ENCODE measurements at places on chromosomes 4 and X.

- no peak for DNase-seq
These were observed 205.1 kb upstream of the EMCN start for GRCh38 chr4:100722866-100723459.

GRCh38 chr4:104128850-104129213 lies 365.9 kb downstream of the CXXC4 start:
- no peak for DNase-seq

GRCh38 chrX:103107836-103108235 lies 14.9 kb upstream of the NXF3 start:
- no peak for DNase-seq

DNA sequence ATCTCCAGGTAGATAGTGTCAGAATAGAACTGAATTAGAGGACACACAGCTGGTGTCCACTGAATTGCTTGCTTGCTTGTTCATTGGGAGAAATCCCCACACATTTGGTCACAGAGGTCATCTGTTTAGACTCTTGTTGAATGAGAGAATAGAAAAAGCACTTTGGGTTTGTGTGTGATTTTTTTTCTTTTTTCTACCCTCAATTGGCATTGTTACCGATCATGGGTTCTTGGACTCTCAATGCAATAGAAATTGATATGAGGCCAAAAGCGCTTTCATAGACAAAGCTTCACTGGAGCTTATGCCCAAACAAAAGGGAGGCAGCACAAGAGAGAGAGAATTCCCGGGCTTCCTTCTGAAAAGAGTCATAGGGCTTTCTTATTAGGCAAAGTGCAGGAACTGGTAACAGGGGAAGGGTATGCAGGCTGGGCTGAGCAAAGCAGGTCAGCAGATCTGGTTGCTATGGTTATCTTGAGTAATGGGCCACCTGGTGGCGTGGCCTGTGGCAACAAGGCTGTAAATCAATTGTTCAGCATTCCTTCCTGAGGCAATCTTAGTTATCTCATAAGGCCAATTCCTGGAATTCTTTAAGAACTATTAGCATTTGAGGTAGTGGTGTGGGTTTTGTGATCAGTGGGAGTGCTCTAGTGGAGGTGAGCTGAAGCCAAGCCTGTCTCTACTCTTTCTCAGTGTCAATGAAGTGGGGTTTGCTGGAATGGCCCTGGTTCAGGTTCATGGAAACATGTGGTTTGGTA lies 5.3 kb upstream of the GPR82 start:
- no peak for DNase-seq

GRCh38 chr4:185874516-185875230 lies 62.7 kb upstream of the SORBS2 start:
- no peak for DNase-seq

GRCh38 chrX:30593440-30594200 lies 16.1 kb upstream of the TASL start:
- no peak for DNase-seq

DNA sequence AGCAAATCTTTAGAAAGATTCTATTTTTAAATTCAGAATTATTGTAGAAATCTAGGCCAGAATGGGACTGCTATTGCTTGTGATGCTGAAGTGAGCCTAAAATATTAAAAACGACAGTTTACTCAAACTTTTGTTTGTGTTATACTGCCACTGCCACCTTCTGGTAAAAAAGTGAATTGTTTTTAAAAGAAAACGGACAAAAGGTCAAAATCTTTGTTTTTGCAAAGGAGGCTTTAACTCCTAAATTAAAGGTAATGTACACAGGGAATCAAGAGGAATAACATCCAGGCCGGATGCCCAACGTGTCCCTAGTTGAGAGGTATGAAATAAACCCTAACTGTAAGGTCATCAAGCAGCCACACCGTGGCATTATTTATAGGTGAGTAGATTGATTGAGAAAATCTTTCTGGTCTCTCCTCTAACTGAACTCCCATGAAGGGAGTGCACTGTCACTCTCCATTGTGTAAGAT lies 338.3 kb upstream of the GALNT7 start:
- no peak for DNase-seq

DNA sequence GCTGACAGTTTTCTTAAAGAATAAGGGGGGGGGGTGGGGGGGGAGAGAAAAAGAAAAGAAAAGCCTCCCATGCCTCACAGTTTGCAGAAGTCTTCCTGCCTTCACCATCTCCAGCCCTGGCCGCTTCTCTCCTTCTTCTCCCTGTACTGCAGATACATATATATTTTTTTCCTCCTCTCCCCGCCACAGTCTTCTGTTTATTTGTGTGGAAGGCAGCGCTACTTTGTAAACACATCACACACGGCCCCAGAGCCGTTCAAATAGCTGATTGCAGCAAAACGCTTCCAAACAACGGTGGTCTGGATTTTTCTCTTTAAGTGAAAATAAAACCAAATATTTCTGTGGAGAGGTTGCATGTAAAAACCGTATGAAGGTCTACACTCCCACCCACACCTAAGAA lies 732 bp downstream of the NLGN4X start:
- no peak for DNase-seq

DNA sequence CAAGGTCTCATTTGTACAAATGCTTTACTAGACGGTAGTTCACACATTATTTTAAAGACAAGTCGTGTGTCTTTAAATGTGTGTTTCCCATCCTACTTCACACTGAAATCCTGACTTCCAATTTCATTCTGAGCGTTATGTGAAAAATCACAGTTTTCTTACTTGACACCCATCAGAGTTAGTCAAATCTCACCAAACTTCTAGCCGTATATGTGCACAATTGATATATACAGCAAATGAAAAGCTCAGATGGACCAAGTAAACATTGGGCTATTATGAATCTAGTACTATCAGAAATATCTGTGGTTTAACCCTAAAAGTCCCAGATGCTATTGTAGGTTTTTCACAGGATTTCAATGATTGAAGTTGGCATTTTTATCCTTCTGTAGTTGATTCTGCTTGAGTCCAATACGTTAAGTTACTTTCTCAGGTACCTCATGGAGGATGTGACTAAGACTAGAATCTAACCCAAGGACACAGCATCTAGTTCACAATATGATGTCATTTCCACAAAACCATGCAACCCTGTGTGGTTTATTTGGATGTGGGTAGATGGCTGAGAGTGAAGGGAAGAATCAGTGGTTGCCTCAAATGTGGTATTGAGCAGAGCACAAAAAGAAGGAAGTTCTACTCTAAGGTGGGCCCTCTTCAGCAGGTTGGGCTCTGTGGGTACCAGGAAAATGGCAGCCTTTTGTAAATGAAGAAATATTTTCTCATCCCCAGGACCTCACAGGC lies 22.1 kb upstream of the TRIM60 start:
- DNase-seq, result no peak

DNA sequence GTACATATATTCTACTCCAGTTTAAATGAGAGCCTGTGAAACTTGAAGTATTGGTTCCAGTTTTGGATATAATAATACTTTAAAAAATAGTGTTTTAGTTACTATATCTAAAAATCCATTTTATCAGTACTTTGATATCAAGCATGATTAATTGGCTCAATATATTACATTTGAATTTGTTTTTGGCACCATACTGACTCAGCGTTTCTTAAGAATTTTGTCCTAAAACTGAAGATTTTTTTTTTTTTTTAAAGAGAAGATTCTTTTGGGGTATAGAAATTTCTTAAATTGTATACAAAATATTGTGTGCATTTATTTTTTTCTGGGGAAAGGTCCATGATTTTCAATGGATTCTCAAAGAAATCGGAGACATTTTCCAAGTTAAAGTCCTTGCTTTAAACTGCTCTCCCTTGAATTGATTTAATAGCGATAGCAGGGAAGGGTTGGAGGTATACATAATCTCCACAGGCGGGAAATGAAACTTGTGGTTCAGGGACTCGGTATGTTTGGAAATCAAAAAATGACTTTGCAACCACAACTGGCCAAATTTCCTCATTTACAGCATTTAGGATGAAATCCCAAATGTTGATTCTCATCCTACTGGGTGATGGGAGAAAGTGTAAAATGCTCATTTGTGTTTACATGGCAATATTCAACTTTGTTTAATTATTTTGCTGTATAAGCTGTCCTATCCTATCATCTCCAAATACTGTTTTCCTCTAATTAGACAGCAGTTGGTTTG lies 62.3 kb downstream of the TMA16 start:
- DNase-seq, result no peak

- no peak for DNase-seq
These were observed 328.7 kb downstream of the PCDH18 start for GRCh38 chr4:137203601-137204000.

GRCh38 chr4:180913750-180914149 lies 1329.5 kb upstream of the TENM3 start:
- no peak for DNase-seq

DNA sequence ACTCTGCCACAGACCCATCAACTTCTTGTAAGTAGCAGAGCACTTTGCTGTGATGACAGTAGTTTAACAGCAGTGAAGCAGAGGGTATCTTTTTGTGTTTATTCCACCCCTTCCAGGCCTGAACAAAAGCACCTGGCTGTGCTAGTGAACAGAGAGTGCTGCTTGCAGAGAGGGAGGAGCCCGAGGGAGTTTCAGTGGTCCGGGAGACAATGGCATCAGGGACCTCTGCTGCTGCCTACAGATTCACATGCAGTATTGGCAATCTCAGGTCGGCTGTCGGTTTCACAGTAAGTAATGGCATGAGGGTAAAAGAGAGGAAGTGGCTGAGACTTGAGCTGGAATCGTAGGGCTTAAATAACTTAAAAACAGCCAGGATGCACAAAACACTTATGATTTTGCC lies 755.8 kb downstream of the RPA4 start:
- no peak for DNase-seq

GRCh38 chr4:69726971-69727370 lies 33.4 kb downstream of the SULT1B1 start:
- DNase-seq, result no peak

DNA sequence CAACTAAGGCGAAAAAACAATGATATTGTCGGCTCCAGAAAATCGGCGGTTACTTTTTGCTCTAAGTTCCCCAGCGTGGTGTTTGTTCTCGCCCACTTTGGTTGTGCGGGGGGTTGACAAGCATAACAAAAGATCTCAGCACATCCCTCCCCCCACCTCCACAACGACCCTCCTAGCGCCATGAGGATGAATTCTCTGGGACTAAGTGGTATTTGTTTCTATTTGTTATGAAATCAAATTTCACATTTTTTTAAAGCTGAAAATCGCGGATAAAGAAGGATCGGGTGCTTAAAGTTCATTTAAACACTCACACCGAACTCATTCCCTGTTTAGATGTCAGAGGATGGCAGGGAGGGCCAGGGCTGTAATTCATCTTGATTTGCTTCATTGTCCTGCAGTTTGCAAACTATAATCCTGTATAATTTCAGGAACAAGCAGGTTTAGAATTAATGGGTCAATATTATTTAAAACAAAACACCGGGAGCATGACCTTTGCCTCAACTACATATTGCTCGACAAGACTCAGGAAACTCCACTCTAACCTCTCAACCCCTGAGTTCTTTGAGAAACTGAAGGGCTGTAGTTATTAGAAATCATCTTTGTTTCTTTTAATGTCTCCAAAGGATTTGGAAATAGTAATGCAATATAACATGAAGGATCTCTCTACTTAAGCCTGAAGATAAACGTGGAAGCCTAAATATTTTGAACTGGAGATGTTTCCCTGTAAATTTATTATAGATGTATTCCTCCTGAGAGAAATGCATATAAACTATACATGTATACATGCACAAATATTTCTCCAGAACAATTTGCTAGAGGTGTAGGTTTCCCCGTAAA lies 6.4 kb downstream of the PITX2 start:
- DNase-seq, result no peak

DNA sequence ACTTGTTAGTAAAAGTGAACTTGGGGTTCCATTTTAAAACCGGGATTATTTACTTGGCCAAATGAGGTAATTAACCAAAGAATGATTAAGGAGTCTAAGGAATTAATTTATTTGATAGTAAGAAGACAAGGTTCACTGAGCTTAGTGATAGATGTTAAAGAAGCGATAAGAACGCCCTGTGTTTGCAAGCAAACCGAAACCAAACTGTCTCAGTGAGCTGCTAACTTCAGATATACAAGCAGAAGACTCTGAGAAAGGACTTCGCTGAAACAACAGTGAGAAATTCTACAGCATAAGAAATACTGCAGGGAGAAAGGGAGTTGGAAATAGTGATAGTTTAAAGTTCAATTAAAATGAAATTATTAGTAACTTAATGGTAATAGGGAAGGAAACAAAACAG lies 37.6 kb upstream of the SHISA3 start:
- no peak for DNase-seq

GRCh38 chr4:13430834-13431568 lies 53.1 kb downstream of the RAB28 start:
- DNase-seq, result no peak

GRCh38 chr4:109199585-109199984 lies 102.9 kb downstream of the COL25A1 start:
- no peak for DNase-seq

- DNase-seq, result peak; percentile 48
These were observed 1.1 kb downstream of the ZCCHC18 start for GRCh38 chrX:104113222-104113965.

GRCh38 chrX:107025545-107025944 lies 25.5 kb upstream of the MORC4 start:
- DNase-seq, result no peak

DNA sequence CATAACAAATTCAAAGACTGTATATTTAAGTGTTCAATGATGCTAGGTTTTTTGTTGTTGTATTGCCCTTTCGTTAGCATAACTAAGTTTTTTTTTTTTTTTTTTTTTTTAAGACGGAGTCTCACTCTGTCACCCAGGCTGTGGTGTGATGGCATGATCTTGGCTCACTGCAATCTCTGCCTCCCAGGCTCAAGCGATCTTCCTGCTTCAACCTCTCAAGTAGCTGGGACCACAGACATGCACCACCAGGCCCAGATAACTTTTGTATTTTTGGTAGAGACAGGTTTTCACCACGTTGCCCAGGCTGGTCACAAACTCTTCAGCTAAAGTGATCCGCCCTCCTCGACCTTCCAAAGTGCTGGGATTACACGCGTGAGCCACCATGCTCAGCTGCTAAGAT lies 7.0 kb downstream of the SH3BGRL start:
- no peak for DNase-seq

DNA sequence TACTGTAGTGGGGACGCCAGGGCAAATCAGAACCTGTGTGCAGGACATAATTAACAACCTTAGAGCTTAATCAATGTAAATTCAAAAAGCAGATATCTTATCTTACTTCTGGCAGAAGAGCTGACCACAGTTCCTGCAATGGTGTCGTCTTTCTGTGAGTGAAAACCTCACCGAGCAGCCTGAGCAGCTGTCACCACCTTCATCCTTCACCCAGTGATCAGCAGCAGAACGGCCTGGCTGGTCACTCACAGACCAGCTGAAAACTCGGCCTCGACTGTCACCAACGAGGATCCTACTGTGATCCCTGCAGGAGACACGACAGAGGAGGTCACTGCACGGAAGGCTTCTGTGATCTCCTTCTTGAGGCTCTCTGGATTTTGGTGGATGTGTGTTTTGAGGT lies 94.2 kb downstream of the CDS1 start:
- no peak for DNase-seq

GRCh38 chr4:140082391-140082755 lies 71.6 kb downstream of the MAML3 start:
- DNase-seq, result no peak

DNA sequence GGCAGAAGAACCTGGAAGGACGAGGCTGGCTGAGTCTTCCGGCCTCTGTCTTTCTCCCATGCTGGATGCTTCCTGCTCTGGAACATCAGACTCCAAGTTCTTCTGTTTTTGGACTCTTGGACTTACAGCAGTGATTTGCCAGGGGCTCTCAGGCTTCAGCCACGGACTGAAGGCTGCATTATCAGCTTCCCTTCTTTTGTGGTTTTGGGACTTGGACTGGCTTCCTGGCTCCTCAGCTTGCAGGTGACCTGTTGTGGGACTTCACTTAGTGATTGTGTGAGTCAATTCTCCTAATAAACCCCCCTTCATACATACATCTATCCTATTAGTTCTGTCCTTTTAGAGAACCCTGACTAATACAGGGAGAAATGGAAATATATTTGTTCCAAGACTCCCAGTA lies 265.8 kb downstream of the PCDH18 start:
- DNase-seq, result no peak
